ENCODE measurements at places on chromosomes 12 and 14.
A peak's percentile ranks its signal among the peaks of the same experiment; 100 is the strongest.

- no peak for DNase-seq
Observed at GRCh38 chr14:59342516-59343484, 122.4 kb downstream of the GPR135 start.

GRCh38 chr12:22051114-22051698 is 5.2 kb downstream of the CMAS start:
- no peak for DNase-seq

DNA sequence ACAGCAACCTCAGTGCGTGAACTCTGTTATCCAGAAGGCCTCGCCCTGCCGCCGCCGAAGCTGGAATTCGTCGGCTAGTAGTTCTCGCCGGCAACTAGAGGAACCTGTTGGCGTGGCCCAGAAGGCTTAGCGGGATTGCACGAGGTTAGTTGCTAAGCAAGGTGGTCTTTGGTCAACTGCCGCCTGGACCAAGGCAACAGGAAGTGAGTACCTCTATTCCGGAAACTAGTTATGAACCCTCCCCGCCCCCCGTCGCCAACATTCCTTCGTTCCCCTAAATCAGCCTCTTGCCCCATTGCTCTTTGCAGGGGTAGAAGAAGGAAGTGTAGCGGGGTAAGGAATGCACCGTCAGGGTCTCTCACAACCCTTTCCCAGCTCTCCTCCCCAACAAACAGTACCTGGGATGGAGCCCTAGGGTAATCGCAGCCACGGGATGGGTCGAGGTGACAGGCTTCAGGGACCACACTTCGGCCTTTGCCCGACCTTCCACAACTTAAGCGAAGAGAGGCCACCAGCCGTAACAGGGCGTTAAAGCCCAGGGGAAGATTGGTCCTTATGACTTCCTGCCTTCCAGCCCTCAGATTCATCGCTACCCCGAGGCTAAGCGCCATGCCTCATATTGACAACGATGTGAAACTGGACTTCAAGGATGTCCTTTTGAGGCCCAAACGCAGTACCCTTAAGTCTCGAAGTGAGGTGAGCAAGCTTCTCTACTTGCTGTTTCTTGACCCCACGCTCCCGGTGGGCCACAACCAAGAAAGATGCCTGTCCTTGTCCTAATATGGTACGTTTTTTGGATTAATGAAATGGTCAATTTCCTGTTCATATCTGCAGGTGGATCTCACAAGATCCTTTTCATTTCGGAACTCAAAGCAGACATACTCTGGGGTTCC is at the start of gene GMPR2:
TSS of gene GMPR2 (plus strand) at position 285 of the 893 bp plus-strand sequence. CDS start at position 610, 325 bp downstream.
- DNase-seq = no peak

GRCh38 chr12:57853864-57854556 is 7.5 kb upstream of the CTDSP2 start:
- DNase-seq = no peak

- DNase-seq = peak; percentile 75
Observed at GRCh38 chr12:124703856-124704255, 136.4 kb upstream of the NCOR2 start.

GRCh38 chr14:50835280-50835679 is 4.3 kb upstream of the NIN start:
- peak; percentile 61 for DNase-seq

- DNase-seq = peak; percentile 13
Observed at GRCh38 chr12:50732591-50732990, 31.3 kb upstream of the ATF1 start.

- peak; percentile 80 for DNase-seq
Observed at GRCh38 chr14:61866932-61867920, 105.0 kb downstream of the SNAPC1 start.

DNA sequence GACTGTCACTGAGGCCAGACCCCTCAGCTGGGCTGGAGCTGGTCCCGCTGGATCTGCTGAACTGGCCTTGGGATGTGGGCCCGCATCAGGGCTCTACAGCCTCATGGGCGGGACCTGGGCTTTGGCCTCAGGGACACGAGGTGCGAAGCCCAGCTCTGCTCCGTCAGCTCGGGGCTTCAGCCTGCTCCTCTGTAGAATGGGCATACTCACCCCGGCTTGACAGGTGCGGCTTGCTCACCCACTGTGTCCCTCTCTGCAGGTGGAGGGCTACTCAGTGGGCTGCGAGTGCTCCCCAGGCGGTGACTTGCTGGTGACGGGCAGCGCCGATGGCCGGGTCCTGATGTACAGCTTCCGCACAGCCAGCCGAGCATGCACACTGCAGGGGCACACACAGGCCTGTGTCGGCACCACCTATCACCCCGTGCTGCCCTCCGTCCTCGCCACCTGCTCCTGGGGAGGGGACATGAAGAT is 57.6 kb downstream of the BEGAIN start:
- DNase-seq = no peak

DNA sequence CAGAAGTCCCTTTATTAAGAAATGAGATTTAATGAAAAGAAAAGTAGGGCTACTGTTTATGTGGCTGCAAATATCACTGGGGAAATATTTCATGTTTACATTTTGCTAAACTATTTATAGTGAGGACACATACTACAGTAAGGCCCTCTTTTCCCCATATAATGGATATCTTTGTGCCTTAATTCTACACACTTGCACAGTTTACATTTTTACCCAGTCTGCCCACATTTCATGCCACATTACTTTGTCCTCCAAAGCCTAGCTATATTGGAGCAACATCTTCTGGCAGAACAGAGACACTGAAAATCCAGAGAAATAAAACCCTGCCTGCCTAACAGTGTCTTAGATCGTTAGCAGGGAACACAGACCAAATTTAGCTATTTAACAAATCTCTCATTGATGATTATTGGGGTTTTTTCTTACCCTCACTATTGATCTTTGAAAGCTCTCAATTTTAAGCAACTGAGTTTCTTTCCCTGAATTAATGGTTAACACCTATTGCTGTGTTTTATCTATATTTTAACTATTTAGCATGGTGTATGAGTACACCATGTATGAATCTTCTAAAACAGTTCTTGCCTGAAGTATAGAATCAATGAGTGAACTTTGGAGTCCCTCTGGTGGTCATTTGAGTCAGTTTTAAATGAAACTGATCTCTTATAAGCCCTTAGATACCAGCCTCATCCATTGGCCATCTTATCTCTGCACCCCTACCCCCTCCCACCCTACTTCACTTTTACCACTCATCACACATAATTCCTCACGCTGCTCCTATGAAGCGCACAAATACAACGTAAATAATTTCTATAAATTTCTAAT is 170.2 kb downstream of the BCAT1 start:
- peak; percentile 69 for DNase-seq

GRCh38 chr14:24071144-24071697 is at the start of gene CPNE6:
TSS of gene CPNE6 (plus strand) at chr14:24071562. CDS start at chr14:24072937, 1,375 bp downstream.
- peak; percentile 32 for DNase-seq

DNA sequence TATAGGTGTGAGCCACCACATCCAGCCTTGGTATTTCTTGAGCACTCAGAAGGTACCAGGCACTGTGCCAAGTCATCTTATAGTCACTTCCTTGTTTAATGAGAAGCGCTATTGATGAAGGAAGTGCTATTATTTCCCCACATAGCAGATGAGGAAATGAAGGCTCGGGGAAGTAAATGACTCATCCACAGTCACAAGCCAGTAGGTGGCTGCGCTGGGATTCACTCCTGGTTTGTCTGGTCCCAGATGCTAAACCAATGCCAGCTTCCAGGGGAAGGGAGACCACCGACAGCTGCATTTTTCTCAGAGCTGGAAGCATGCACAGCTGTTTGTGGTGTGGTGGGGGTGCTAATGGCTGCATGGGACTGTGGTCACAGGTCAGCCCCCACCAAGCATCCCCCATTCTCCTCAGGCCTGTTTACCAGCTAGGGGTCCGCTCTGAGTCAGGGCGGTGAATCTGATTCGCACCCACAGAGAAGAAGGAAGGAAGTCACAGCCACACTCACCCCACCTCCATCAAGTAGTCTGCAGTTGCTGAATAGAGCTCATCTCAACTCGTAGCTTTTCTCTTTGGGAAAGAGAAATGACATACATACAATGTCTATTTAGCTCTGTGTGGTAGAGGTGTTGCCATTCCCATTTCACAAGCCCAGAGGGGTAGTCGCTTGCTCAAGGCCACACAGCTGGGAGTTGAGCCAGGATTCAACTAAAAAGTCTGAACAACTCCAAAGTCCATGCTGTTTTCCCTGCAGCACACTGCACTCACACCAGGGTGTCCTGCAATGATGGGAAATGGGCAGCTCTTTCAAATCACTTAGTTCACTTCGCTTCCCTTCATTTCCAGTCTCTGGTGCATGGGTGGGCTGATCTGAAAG is 6.3 kb upstream of the LTBP2 start:
- peak; percentile 80 for DNase-seq

DNA sequence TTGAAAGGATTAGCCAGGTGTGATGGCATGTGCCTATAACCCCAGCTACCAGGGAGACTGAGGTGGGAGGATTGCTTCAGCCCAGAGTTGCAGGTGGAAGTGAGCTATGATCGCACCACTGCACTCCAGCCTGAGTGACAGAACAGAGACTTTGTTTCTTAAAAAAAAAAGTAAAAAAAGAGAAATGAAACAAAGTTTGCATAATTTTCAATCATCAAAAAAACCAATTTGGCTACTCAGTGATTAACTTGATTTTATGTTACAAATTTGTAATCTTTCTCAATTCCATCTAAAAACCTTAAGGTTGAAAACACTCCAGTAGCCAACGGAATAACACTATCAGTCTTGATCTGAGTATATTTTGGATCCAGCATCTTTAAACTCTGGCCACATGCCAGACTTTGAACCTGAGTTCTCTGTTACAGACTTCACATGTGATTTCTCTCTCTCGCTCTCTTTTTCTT is 12.6 kb upstream of the DENND5B start:
- DNase-seq = no peak

DNA sequence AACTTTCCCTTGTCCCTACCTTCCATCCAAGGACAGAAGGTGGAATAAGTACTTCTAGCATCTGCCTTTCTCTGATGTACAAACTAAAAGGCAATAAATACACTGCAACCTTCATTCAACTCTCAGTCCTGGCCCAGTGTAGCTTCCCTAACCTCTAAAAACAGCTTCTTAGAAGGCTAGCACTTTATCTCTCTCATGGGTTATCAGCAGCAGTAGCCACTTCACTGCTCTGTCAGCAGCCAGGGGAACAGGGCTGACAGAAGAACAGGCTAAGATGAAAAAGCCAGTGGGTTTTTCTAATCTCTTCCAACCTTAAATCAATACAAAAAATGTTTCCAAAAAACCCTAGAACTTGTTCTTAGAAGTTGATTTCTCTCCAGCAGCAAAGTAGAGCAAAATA is 13.2 kb downstream of the BAZ2A start:
- no peak for DNase-seq

GRCh38 chr14:74609721-74610120 is 2.3 kb downstream of the LTBP2 start:
- no peak for DNase-seq

DNA sequence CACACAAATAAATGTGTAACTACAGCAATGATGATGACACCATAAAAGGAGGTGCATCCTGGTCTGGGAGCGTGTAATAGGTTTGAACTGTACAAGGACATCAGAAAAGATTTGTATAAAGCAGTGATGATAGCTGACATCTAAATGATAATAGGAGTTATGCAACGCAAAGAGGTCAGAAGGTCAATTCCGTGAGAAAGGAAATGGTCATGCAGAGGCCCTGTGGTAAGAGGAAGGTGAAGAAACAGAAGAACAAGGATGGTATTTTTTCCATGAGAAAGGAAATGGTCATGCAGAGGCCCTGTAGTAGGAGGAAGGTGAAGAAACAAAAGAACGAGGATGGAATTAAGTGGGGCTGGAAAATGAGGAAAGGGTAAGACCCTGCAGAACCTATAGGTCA is 106.7 kb upstream of the TMPO start:
- peak; percentile 57 for DNase-seq

GRCh38 chr14:64234877-64235651 is 59.1 kb downstream of the ESR2 start:
- DNase-seq = no peak

DNA sequence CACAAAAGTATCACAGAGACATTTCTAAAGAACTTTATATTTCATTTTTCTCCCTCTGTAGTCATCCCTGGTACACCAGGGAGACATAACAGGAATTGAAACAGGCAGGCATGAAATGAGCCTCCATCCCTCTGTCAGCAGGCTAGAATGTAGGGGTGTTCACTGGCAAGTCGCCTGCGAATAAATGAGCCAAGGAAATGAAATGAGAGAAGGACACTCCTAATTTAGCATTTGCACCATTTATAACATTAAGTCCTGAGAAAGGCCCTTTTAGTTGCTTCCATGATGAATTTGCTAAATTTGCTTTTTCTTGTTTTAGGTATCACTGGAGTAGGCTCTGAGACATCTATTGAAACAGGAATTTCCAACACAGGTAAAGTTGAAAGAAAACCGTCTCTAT is 192.4 kb upstream of the CNTN1 start:
- DNase-seq = no peak

DNA sequence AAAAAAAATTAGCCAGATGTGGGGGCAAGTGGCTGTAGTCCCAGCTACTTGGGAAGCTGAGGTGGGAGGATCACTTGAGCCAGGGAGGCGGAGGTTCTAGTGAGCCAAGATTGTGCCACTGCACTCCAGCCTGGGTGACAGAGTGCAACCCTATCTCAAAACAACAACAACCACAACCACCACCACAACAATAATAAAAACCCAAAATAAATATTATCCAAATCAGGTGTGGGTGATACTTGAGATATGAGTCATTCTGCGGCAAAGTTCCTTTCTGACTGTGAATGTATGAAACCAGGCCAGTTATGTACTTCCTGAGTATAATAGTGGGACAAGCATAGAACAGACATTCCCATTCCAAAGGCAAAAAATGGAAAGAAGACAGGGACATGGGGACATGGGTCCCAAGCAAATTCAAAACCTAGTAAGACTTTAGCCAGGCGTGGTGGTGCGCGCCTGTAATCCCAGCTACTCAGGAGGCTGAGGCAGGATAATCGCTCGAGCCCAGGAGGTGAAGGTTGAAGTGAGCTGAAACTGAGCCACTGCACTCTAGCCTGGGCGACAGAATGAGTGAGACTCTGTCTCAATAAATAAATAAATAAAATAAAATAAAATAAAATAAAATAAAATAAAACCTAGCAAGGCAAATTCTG is 9.7 kb upstream of the ERC1 start:
- no peak for DNase-seq

- no peak for DNase-seq
Observed at GRCh38 chr12:91317306-91317705, 134.7 kb upstream of the DCN start.

GRCh38 chr12:108308395-108309085 is 30.6 kb downstream of the CMKLR1 start:
- DNase-seq = no peak

DNA sequence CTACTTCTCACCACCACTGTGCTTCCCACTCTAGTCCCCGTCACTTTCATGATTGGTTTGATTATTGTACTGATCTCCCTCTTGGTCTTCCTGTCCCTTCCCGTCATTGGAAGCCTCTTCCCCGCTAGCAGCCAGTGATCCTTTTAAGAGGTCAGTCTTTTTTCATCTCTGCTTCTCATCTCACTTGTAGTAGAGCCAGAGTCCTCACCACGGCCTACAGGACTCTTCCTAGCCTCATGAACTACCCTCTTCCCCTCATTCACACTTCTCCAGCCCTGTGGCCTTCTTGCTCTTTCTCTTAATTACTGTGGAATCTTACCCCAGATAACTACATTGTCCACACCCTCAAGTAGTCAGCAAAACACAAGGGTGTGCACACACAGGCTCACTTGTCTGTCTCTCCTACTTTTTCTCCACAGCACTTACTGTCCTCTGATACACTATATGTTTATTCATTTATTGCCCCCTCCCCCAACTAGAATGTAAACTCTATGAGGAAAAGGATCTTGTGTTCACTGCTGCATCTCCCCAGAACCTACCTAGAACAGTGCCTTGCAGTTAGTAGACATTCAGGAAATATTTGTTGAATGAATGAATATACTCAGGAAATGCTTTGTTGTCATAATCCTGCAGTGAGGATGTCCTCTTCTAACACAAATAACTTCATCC is 66.3 kb downstream of the CKB start:
- no peak for DNase-seq

Measured in NB4 (cell line).